ENCODE measurements at places on chromosomes 7 and 10.
A peak's percentile ranks its signal among the peaks of the same experiment; 100 is the strongest.

DNA sequence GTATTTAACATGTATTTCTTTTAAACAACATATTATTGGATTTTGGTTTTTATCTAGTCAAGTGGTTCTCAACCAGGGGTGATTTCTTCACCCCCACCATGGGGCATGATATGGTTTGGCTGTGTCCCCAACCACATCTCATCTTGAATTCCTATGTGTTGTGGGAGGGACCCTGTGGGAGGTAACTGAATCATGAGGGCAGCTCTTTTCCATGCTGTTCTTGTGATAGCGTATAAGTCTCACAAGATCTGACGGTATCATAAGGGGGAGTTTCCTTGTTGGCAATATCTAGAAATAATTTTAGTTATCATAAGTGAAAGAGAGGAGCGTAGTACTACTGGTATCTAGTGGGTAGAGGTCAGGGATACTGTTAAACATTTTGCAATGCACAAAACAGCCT lies 37.6 kb downstream of the TMEM168 start:
- no peak for DNase-seq

DNA sequence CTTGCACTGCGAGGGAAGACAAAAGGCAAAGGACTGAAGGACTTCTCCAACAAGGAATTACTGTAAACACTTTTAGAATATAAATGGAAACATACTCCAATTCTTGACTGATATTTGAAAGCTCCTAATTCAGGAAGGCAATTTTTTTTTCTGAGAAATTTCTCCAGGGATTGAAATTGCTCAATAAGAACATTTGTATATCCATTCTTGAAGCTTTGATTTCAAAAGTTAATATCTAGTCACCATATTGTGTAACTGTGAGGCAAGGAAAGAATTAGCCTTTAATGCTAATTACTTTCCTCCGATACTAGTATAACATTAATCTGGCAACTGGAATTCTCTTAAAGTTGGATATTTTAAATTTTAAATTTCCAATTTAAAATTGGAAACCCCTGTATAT lies 188.4 kb upstream of the COL1A2 start:
- DNase-seq: no peak

GRCh38 chr7:37421861-37422500 lies 26.7 kb downstream of the ELMO1 start:
- no peak for DNase-seq

DNA sequence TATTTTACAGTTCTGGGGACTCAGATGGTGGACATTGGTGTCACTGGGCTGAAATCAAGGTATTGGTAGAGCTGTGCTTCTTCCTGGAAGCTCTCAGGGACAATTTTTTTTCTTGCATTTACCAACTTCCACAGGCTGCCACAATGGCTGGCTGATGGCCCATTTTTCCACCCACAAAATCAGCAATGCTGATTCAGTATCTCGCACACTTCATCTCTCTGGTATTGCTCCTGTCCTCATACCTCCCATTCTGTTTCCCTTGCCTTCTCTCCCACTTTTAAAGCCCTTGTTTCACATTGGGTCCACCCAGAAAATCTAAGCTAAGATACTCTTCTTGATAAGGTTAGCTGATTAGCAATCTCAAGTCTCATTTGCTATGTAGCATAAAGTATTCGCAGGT lies 530.9 kb upstream of the POM121L12 start:
- no peak for DNase-seq

DNA sequence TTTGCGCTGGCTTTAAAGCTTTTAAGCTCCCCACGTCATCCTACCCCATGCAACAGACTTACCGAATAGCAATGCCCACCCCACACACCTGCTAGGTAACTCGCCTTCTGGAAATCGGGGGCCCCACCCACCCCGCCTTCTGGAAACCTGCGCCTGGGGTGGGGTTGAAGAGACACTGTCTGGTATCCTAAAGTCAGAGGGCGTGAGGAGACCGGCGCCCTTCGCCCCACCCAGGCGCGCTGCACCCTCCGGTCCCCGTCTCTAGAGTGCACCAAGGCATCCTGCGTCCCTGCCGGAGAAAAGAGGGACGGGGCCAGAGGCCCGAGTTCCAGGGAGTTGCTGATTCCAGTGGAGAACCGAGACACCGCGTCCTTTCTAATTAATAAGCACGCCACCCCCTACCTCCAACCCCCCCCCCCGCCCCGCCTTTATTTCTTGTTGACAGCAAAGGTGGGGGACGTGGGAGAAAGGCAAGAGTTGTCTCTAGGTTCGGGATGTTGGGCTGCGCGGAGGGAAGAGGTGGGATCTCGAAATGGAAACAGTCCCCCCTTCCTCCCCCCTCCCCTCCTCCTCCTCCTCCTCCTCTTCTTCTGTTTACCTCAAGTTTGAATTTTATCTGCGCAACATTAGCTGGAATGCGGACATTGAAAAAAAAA lies 220.9 kb upstream of the MKLN1 start:
- DNase-seq: no peak

- DNase-seq: no peak
Observed at GRCh38 chr10:102783568-102783967, 39.8 kb downstream of the WBP1L start.

DNA sequence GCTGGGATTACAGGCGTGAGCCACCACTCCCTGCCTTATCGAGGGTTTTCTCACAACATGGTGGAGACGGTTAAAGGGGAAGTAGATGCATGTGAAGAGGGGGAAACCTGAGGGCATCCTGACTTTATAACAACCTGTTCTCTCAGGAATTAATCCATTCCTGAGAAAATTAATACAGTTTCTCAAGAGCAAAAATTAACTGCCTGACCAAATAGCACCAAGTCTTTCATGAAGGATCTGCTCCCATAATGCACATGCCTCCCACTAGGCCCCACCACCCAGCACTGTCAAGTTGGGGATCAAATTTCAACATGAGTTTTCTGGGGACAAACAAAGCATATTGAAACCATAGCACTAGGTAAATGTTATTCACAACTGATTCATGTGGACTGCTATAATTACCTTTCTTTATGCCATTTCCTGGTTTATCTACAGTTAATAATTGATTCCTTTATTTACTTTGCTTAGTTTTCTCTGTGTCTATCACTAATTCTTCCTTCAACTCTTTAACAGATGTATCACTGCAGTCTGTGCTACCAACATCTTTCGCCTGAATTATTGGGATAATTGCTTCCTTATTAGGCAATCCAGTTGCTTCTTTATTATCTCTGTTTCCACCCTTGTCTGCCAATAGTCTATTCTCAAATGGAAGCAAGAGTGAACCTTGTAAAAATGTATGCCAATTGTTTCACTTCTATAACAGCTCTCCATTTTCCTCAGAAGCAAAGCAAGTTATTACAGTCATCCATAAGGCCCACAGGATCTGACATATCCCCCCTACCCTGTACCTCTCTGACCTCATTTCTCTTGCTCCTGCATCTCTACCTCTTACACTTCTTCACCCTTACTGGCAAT lies 12.9 kb upstream of the MICU1 start:
- no peak for DNase-seq

DNA sequence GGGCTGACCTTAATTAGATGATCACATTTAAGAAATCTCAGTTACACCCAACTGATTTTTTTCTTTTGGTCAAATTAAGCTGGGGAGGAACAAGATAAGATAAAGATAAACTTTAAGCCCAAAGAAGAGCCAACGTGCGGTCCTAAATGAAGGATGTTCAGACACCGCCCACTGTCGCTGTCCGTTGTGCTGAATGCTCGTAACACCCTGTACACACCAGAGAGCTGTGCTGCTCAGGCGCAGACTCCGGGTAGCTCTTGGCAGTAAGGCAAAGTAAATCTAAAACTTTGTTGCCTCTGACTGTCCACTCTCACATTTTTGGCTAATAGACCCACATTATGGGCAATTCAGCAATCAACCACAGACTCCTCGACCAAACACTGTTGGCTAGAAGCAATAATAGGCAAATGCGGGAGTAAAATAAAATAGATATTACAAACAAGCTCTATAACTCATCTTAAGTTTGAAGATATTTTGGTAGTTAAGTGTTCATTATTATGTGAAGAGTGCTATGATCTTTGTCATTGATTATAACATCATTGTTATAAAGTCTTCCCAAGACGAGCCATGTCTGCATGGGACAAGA lies 57.1 kb downstream of the PLPP4 start:
- peak; percentile 71 for DNase-seq

GRCh38 chr7:151377406-151377805 lies 32.4 kb downstream of the WDR86 start:
- no peak for DNase-seq

DNA sequence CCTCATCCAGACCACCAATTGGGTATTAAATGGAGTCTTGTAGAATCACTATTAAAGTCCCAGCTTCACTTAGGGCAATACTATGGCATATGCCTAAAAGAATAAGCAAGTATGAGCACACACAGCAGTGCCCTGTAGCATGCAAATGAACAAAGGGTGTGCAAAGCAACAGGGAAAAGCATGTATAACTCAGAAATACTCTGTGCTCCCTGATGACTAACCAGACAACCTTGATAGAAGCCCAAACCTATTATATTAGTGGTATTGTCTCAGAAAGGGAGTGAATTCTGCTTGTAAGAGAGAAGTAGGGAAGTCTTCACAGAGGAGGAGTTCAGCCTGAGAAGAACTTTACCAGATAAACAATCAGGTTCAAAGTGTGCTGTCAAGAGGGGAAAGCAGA lies 131.2 kb downstream of the DGKI start:
- DNase-seq: no peak

DNA sequence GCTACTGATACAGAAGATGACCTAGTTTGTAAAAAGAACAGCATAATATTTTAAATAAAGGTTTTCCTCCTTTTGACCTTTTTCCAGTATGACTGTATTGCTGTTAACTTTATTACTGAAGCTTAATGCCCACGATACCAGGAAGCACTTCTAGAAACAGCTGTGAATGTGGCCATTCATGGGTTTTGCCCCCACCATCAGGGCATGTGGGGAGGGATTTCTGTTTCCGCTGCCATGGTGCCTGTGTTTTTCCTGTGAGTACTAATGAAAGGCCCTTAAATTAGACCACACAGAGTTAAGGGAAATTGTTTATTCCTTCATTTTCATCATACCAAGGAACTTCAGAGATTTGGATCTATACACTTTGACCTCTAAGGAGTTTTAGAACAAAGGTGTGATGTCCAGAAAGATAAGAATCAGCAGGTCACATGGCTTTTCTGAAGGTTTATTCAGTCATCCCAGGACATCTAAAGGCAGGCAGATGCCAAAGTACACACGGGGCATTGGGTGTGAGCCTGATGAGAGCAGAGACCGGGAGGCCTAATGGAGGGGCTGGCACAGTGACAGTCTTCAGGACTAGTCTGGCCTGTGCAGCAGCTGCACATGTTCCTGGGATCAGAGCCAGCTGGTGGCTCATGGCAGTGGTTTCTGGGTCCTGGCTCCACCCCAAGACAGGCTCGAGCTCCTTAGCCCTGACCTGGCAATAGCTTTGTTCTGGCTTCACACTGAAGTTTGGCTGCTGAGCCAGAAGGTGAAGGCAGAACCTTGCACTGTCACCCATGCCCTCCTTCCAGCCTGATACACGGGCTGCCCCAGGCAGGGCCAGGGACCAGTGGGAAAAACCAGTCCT lies 190.9 kb downstream of the REEP3 start:
- no peak for DNase-seq

- DNase-seq: peak; percentile 20
Observed at GRCh38 chr7:2231992-2232765, 566 bp downstream of the MAD1L1 start.

GRCh38 chr7:108406222-108406890 lies 49.9 kb downstream of the NRCAM start:
- DNase-seq: no peak

- DNase-seq: no peak
Observed at GRCh38 chr7:40866601-40867000, 731.8 kb downstream of the SUGCT start.

DNA sequence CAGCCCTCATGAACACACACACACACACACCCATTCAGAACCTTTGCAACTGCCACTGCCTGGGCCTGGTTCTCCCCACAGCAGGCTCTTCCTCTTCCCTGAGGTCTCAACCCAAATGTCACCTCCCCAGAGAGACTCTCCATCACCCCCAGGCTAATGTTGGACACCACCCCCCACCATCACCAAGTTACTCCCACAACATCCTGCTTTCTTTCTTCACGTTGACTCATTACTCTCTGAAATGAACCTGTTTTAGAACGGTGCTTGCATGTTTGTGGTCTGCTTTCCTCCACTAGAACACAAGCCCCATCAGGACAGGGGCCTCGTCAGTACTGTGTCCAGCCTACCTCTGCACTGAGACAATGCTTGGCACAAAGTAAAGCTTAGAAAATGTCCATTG lies 16.0 kb downstream of the AFAP1L2 start:
- no peak for DNase-seq

- no peak for DNase-seq
Observed at GRCh38 chr10:86043236-86043635, 323.4 kb downstream of the GRID1 start.

- DNase-seq: no peak
Observed at GRCh38 chr7:113996405-113996804, 77.6 kb upstream of the PPP1R3A start.

DNA sequence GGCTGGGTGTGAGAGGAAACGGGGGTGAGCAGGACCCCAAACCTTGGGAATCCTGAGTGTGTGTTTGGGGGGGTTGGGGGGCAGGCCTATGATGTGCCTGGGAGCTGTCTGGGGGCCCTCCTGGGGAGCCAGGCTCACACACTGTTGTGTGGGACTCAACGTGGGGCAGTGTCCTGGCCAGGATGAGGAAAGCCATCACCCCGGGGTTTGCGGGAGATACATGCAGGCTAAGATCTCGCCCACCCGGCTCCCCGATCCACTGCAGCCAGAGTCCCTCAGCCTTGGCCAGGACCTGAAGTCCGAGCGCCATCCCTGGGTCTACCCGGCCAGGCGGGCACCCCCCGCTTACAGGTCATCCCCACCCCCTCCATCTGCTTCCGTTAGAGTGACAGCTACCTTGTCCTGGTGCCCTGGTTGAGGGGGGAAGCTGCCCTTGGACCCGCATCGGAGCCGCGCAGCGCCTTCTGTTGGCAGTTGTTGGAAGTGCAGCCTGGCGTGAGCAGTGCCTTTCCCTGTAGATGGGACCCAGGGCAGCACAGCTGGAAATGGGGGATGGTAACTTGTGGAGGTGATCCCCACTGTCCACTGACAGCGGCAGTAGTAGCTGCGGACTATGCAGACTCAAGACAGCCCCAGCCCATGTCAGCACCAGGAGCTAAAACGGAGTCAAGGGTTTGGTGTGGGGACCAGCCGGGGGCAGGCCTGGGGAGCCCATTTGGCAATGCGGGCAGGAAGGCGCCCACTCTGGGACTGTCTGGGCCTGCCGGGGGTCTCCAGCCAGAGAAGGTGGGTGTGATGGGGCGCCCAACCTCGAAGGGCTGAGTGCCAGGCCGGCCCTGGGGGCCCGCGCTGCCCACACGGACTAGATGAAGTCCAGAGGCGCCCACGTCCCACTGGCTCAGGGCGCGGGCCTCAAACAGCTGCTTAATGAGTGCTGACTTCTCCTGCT lies 885.6 kb upstream of the ZNF722 start:
- DNase-seq: no peak

- DNase-seq: no peak
Observed at GRCh38 chr10:70775679-70776454, 9.3 kb downstream of the TBATA start.

- DNase-seq: no peak
Observed at GRCh38 chr7:133512560-133512959, 259.7 kb downstream of the EXOC4 start.

All from neural crest cell (in vitro differentiated cells).